ENCODE measurements at places on chromosomes 1 and 21.

DNA sequence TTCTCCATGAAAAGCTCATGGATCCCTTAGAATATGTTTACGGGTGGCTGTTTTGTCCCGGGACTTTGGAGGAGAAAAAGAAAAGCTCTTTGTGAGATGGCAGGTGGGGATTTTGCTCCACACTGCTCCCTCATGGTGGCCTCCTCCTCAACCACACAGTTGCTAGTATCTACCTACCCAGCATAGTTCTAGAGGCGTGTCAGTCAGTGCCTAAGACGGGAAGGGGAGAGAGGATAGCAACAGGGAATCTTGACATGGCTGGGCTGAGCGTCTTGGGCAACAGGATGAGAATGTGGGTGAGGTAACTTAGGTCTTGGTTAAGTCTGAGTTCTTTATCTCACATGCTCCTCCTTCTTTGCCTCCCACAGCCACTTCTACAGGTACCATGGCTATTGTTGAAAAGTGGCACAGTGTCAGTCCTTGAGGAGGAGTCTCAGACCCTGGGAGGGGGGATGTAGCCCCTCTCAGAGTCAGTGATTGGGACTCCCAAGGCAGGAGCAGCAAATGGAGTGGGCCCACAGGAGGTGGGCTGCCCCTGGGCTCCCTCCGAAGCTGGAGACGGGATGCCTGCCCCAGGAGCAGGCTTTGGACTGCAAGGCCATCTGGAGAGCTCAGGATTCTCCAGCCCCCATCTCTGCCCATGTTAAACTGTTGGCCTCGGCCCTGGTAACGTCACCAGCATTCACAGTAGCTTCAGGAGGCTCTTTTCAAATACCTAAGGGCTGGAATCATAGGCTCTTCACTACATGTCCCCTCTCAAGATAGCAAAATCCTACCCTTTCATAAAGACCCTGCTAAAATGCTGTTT lies 75.4 kb downstream of the TENT5C start:
- DNase-seq = no peak

- DNase-seq = no peak
Measured at GRCh38 chr1:88581703-88582102, 102.4 kb upstream of the PKN2 start.

DNA sequence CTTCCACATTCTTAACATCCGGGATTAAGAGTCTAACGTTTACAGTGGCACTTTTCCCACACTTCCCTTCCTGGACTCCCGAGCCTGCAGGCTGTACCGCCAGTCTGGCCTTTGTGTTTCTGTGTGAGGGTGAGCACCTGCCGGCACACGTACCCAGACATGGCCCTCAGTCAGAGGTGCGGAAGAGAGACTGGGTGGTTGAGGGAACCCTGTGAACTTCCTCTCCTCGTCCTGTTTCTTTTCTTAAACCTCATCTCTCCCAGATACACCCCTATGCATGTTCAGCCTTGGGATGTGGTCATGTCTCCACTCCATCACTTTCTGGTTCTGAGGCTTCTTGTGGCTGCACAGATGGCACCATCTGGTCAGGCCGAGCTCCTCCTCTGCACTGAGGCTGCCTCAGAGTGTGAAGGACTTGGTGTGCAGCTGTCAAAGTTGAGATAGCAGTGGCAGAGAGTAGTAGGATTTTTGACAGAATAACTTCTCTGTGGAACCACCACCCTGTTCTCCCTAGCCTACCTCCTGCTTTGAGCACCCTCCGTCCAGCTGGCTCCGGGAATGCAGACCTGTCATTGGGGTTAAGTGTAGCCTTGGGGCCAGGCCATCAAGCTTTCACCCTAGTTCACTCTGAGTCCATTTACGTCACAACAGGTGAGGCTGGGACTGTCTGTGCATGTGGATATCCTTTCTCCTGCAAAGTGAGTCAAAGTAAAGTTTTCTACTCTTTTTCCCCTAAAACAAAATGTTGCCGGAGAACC lies 31.4 kb downstream of the VASH2 start:
- no peak for DNase-seq

DNA sequence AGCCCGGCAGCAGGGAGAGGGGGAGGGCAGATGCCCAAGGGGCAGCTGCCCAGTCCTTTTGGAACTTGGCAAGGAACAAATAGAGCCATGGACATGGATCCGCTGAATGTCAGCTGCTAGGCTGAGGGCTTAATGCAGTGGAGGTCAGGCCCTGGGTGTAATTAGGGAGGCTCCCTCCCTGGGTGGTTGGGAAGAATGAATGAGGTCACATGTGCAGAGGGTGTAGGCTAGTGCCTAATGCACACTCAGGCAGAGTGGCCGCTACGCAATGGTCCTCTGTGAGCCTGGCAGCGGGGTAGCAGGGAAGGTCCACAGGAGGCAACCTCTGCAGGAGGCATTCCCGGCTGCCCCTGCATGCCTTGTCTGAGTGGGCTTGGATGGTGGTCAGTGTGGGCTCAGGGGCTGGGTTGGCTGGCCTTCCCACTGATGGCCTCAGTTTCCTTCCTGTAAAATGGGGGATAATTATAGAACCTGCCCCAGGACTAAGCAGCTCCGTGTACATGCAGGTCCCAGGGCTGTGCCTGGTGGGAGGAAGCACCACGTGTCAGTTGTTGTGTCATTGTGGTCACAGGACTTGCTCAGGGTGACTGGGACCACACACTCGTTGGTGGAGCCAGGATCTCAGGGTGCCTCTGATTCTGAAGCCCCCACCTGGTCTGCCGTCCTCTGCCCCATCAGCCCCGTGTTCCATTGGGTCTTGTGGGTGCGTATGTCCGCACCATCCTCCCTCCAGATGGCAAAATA lies 81.6 kb upstream of the ACTL8 start:
- no peak for DNase-seq

- DNase-seq = no peak
Measured at GRCh38 chr1:218366322-218367052, 21.4 kb downstream of the TGFB2 start.

DNA sequence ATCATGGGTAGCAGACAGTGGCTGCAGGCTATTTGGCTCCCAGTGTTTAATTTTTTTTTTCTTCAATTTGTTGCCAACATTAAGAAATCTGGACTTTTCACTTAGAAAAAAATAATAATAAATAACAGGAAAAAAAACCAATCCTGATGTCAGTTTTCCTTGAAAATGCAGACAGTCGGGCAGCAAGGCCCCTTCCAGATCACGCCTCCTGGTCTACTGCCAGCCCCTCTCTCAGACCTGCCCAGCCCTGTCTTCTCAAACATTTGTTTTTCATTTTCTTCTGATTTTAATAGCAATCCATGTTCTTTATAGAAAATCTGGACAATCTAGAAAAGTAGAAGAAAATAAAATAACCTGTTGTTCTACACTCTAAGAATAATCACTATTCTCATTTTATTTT lies 15.5 kb downstream of the IFNGR2 start:
- no peak for DNase-seq

GRCh38 chr21:45511007-45511406 lies 31.2 kb downstream of the SLC19A1 start:
- no peak for DNase-seq

DNA sequence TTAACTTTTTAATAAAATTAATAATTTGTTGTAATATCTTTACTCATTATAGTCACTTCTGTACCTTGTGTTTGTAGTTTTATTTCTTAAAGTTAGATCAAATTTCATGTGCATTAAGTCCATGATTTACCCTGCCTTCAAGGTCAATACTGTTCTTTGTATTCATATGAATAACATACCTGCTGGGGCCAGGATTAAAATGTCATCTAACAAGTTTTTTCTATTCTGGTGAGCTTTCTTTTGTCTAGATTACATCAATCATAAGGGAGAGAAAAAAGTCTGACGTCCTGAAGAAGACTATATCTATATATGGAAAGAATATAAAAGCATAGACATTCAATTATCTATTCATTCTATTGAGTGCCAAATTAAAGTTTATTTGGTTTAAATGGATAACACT lies 232.6 kb downstream of the COL11A1 start:
- no peak for DNase-seq

DNA sequence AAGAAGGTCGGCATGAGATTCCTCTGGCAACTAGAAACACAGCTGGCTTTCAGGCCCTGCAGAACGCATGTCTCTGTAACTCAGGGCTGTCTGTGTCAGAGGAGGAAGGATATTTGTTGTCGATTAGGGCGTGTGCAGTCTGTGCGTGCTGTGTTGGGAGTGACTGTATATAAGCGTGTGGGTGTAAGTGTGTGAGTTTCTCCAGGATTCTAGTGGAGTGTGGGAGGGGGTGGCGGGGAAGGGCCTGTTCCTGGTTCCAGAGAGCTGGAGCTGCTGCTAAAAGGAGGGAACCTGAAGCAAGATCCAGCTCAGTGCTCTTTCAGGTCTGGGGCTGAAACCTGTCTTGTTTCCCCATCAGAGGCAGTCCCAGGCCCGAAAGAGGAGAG lies 74.3 kb downstream of the SLC16A1 start:
- DNase-seq = no peak

GRCh38 chr1:156935505-156936128 lies 15.2 kb downstream of the LRRC71 start:
- no peak for DNase-seq

GRCh38 chr1:192700834-192701271 lies 64.9 kb downstream of the RGS13 start:
- no peak for DNase-seq

DNA sequence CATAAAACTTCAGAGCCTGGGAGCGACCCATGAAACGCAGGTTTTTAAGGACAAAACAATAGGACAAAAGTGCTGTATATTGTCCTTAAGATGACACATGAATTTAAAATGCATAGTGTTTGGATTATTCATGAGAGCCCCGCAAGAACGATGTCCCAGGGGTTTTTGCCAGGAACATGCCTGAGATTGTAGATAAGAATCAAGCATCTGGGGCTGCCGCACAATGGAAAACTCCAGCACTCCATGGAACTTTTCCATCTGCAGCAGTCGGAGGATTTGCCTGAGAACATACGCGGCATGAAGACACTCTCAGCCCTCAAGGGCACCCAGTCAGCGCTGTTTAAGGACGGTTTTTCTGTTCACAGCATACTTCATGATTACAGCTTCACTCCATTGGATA lies 5.3 kb upstream of the ERG start:
- DNase-seq = no peak

DNA sequence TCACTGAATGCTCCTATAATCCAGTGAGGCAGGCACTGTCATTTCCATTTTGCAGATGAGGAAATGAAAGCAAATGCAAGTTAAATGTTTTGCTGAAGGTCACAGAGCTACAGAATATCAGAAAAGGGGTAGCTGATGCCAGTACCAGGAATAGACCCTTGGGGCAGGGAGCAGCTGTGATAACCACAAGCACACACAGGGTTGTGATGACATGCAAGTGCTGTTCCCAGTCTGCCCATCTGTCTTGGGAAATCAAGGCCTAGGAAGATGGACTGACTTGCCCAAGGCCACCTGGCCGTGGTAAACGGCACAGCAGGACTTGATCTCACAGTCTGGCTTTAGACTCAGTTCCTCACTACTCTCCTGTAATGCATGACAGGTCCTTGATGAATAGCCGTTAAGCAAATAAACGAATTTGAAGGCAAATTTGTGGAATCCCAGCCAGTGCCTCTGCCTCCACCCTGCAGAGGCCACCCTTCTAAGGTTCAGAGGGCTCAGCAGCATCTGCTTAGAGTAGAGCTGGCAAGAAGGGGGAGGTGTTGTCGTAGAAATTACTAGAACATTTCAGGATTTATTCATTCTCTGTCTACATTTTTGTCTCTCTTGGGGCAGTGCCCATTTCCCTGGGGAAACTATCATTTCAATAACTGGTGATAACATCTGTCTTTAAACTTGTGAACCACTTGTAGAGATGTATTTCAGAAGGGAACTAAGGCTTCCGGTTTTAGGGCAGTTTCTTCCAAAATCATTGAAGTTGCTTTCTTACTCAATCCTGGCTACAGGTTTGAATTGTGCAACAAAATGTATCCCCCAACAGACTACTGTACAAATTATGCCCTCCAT lies 53.2 kb upstream of the MRPS6 start:
- DNase-seq = no peak

- no peak for DNase-seq
Measured at GRCh38 chr1:45002650-45003645, 8.2 kb downstream of the HECTD3 start.

- no peak for DNase-seq
Measured at GRCh38 chr1:18635070-18635577, 4.5 kb downstream of the PAX7 start.

DNA sequence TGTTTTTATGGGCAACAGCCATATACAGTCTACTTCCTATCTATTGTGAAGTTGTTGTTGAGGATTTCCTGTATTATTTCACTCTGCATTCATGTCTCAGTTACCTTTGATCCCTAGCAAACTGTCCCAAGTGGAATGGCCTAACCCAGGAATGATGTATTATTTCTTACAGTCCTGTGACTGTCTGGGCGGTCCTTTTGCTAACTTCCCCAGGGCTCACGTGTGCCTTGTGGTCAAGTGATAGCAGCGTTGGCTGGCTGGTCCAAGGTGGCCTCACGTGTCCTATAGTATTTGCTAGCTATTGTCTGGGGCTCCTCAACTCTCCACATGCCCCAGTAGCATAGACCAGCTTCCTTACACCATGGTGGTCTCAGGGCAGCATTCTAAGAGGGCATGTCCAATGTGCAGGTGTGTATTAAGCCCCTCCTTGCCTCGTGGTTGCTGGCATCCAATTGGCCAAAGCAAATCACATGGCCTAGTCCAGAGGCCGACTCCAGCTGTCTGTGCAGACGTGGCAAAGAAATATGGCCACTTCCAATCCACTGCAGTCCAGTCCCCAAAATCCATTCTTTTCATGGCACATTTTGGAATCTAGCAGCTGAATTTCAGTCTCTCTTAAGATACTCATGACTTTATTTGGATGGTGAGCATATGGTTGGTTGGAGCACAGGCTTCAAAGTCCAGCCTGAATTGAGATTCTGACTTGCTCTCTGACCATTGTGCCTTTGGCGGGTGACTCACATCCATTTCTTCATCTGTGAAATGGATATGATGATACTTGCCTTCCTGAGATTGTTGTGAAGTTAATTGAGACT lies 94.1 kb downstream of the GALNT2 start:
- DNase-seq = no peak

DNA sequence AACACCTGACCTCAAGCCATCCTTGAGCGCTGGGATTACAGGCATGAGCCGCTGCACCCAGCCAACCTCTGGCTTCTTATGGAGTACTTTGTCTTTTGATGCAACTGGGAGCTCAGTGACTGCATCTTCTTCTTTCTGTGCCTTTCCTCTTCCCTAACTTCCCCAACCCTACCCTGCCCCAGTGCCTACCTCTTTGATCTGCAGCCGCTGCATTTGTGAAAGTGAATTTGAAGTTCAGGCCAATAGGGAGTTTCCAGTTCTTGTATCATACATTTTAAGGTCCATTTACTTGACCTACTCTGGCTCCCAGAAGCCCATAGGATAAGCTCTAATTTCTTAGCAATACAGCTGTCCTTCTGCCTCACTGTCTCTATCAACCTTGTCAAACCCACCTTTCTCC lies 52.2 kb downstream of the KCNC4 start:
- DNase-seq = no peak

- no peak for DNase-seq
Measured at GRCh38 chr1:115556236-115556635, 85.5 kb upstream of the VANGL1 start.

GRCh38 chr21:41869771-41870170 lies 9.4 kb downstream of the PRDM15 start:
- no peak for DNase-seq

GRCh38 chr21:41377715-41378114 lies 15.9 kb downstream of the MX2 start:
- DNase-seq = no peak

GRCh38 chr1:65694126-65694525 lies 98.6 kb upstream of the PDE4B start:
- DNase-seq = no peak

- DNase-seq = no peak
Measured at GRCh38 chr1:81598623-81599022, 202.1 kb upstream of the ADGRL2 start.
